Brain pericyte (primary cell): ENCODE measurements at places on chromosomes 16 and 17.

DNA sequence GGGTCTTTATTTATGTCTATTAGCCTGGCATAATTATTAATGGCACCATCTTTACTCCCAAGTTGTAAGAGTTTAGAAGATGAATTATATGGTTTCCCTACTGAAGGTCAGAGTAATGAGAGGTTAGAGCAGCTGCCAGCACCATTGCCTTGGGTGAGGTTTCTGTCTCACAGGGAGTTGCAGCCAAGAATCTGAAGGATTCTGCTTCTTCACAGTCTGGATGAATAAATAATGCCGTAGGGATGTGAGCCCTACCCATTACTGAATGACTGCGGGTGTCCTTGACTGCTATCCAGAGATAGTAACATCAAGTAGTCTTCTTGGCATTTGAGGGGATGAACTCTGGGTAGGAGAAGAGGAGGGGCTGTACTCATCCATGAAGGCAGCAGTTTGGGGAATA lies 52.8 kb upstream of the SMIM36 start:
- DNase-seq = no peak

DNA sequence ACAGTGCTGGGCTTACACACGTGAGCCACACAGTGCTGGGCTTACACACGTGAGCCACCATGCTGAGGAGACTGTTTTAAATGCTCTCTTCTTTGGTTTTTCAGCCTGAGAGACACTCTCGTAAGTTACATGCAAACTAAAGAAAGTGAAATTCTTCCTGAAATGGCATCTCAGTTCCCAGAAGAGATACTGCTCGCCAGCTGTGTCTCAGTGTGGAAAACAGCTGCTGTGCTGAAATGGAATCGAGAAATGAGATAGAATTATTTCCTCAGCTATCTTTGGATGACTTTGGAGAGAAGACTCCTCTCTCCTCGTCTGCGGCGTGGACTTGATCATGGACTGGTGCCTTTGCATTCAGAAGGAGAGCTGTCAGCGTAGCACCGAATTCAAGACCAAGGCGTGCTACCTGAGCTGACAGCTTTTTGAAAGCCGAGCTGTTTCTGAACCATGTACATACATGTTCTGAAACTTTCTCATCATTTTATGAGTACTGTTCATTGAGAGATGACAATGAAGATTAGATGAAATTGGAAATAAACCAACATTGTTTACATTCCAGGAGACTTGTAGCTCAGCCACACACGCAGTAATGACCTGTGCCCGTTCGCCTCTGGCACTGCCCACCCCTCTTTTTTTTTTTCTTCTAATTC lies 21.6 kb upstream of the ENDOV start:
- DNase-seq = no peak

GRCh38 chr17:62818526-62818925 lies 10.4 kb upstream of the MARCHF10 start:
- DNase-seq = no peak

DNA sequence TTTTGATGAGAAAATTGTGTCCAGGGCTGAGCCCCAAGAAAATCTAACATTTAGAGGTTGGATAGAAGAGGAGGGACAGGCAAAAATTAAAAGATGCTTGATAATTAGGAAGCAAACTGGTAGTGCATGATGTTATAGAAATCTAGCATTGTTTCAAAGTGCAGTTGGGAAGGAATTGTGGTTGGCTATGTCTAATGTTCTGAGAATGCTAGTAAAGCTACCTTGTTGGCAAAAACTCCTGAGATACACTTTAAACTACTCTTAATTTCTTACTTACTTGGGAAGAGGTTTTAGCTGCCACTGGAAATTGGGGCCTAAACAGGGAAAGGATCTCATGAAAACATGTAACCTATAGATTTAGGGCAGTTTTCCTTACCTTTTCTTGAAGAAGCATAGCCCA lies 48.3 kb downstream of the MAP2K4 start:
- DNase-seq = no peak

GRCh38 chr17:17751489-17752088 lies 70.3 kb downstream of the RAI1 start:
- no peak for DNase-seq

GRCh38 chr17:6712058-6712853 lies 913 bp downstream of the SLC13A5 start:
- no peak for DNase-seq

DNA sequence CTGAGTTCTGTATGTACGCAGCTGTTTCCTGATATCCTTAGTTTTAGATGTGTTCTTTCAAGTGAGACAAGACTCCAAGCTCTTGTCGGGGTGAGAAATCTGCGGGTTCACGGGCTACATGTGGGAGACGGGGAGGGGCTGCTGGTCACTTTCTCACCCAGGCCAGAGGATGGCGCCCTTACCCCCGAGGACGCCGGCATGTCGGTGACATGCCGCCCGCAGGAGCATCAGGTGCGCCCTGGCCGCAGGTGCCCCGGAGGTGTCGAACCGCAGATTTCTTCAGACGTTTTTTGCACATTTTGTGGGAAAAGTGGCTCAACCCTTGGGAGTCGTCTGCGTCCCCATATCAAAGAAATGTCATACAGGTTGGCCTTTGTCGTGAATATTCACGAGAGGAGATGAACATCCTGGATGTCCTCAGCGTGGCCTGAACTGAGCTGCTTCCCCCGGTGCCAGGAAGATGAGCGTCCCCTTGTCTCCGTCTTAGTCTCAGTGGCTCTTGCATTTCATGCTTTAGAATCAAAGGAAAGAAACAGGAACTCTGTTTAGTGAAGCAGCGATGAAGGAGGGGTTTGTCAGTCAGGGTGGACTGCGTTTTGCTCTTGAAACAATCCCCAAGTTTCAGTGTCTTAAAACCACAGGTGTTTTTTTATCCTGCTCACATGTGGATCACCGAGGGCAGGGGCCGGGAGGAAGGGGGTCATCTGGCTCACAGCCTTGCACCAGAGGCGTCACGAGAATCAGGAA lies 75.4 kb upstream of the ZNF750 start:
- DNase-seq = no peak

- DNase-seq = no peak
Observed at GRCh38 chr17:37691807-37692206, 48.6 kb upstream of the DDX52 start.

- peak; percentile 95 for DNase-seq
Observed at GRCh38 chr17:17280613-17281549, at the start of gene COPS3. Gene COPS3, minus strand, starts transcription at chr17:17281246. Its CDS starts 60 bp downstream, at chr17:17281186.

DNA sequence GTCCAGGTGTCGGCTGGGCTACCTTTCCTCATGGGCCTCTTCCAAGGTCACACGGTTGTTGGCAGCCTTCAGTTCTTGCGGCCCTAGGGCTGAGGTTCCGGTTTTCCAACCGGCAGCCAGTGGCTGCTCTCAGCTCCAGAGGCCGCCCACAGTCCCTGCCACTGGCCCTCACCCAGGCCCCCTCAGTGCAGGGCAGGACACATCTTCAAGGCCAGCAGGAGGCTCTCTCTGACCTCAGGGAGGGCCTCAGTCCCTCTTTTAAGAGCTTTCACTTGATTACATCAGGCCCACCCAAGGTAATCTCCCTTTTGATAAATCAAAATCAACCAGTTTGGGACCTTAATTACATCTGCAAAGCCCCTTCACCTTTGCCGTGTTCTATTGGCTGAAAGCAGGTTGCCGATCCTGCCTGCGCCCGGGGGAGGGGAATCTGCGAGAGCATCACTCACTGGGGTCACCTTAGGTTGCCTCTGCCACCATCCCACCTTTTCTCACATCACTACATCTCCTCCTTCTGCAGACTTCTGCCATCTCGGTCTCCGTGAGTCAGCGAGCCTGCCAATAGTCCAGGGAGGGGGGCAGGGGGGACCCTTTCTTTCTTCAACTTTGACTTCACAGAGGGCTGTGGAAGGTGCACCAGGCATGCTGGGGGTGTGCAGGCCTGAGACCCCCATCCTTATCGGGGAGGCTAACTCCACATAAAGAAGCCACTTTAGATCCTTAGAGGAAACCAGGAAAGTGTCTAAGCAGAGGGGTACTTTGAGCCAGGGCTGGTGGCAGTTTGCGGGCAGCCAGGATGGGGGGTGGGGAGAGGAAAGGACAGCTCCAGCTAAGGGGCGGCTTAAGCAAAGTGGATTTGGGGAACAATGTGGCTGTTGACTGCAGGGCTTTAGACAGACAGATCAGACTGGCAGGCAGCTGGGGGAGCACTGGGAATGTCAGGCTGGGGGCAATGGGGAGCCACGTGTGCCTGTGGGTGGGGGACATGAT lies 28.8 kb upstream of the NXPH3 start:
- no peak for DNase-seq

DNA sequence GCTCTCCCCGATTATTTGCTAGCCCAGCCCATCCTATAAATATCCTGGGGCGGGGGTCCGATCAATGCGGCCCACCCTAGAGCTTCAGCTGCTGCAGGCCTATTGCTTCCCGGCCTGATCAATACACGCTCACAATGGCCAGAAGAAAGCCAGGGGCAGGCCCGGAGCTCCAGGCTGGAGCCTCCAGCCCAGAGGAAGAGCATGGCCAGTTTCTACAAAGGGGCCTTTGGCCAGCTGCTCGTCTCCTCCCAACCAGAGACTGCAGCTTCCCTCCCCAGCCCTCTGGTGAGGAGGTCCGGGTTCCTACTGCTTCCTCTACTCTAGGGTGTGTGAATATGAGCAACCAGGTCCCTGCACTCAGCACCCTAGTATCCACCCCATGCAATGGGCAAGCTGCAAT lies 36.7 kb downstream of the SALL1 start:
- DNase-seq = no peak

- no peak for DNase-seq
Observed at GRCh38 chr17:72176951-72177660, 56.3 kb downstream of the SOX9 start.

GRCh38 chr16:54344646-54345630 lies 58.4 kb upstream of the IRX3 start:
- DNase-seq = no peak

GRCh38 chr16:2490190-2491105 lies 15.5 kb downstream of the TBC1D24 start:
- no peak for DNase-seq

DNA sequence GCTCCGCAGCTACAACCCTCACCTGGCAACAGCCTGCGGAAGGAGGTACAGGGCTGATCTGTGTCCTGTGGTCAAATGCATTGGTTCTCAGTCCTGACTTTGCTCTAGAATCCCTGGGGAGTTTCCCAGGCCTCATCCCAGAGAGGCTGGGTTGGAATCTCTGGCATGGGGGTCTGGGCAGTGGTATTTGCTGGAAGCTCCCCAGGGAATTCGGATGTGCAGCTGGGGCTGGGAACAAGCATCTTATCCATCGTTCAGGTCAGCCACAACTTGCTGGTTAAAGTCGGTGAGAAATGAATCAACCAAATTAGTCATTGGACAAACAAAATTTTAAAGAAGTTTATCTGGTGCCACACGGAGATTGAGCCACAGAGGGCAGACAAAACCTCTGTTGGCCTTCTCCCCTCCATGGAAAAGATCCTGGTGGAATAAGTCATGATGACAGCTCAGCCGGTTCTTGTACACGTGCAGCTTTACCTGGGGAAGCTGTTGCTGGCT lies 231.2 kb downstream of the FOXL1 start:
- peak; percentile 58 for DNase-seq

DNA sequence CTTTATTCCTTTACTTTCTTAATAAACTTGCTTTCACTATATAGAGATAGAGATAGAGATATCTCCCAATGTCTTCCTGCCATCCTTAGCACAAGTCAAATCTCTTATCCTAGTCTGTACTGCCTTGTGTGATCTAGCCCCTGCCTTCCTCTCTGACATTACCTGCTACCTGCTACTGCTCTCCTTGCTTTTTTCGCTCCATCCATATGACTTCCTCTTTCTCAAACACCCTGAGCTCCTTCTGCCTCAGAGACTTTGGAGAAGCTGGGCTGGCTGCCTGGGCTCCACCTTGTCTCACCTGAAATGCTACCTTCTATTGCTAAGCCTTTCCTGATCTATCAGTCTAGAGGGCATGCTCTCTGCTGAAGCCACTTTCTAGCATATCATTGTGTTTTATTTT lies 24.7 kb upstream of the WSB1 start:
- no peak for DNase-seq

- no peak for DNase-seq
Observed at GRCh38 chr17:31907342-31907962, 5.9 kb upstream of the UTP6 start.

- DNase-seq = no peak
Observed at GRCh38 chr17:59707971-59708430, 547 bp downstream of the VMP1 start.

GRCh38 chr17:76004750-76005262 lies 4.2 kb downstream of the CDK3 start:
- DNase-seq = no peak

DNA sequence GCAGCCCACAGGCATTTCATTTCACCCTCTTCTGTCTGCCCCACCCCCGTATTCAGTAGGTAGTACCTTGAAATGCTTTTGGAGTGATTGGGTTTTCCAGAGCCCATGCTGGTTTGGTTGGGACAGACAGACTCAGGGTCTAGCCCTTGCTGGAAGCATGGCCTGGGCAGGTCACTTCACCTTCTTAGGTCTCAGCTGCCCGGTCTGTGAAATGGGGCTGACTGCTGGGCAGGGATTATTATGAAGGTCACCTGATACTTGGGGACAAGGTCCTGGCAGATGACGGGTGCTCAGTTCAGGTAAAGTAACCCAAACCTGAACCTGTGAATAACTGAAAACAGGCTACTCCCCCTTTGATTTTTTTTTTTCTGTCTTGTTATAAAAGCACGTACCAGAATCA lies 116.0 kb downstream of the CLEC16A start:
- DNase-seq = no peak

- no peak for DNase-seq
Observed at GRCh38 chr16:80554033-80554432, 13.2 kb downstream of the DYNLRB2 start.

GRCh38 chr16:74492976-74493375 lies 71.7 kb upstream of the CLEC18B start:
- no peak for DNase-seq

GRCh38 chr17:78667091-78667490 lies 89.9 kb upstream of the DNAH17 start:
- no peak for DNase-seq

DNA sequence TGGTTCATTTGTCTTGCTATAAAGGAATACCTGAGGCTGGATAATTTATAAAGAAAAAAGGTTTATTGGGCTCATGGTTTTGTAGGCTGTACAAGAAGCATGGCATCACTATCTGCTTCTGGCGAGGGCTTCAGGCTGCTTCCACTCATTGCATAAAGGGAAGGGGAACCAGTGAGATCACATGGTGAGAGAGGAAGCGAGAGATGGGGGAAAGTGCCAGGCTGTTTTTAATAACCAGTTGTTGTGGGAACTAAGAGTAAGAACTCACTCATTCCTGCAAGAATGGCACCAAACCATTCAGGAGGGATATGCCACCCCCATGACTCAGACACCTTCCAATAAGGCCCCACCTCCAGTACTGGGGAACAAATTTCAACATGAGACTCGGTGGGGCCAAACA lies 24.3 kb downstream of the SPECC1 start:
- no peak for DNase-seq

DNA sequence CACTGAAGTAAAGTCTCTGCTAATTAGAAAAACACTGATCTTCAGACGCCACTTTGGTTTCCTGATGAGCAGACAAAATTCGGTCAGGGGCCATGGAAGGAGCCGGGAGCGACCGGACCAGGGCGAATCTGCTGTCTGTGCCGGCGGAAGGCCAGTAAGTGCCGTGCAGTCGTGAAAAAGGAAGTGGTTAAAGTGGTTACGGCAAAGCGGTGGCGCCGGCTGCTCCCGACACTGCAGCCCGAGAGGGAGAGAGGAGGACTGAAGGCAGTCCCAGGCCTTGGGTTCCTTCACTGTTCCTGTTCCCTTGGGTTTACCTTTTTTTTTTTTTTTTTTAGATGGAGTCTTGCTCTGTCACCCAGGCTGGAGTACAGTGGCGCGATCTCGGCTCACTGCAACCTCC lies 17.3 kb upstream of the HEXD start:
- no peak for DNase-seq
